CD4-positive, CD25-positive, alpha-beta regulatory T cell (primary cell): ENCODE measurements at places on chromosomes 16 and 17.

DNA sequence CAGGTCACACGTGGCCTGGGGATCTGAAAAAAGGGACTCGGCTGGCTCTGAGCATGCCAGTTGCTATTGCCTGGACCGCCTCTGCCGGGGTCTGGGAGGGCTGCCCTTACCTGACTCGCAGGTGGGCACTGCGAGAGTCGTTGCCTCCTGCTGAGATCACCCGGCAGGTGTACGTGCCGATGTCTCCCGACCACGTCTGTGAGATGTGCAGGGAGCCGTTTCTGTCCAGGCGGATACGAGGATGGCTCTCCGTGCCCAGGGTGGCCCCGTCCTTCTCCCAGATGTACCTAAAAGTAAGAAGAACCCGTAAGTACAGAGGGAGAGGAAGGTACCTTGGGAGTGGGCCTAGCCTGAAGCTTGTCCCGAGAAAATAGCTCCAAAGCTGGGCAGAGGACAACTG lies 112.0 kb upstream of the CDC42EP4 start:
- no peak for DNase-seq

DNA sequence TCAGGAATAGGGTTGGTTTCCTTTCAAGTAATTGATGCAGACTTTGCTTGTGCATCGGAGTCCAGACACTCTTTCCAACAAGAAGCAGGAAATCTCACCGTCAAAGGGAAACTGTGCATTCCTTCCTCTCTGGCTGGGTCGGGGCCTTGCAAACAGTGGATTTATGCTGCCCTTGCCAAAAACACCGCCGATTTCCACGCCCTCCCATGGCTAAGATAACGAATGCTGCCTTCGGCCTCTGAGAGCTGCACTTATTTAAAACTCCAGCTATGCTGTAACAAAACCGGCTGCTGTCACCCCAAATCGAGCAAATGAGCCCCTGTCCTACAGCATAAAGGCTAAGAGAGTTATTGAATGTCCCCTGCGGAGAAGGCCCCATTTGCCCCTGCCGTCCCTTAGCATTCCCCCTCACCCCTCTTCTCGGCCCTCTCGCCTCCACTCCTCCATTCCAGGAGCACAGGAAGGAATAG lies 275.5 kb upstream of the IRX5 start:
- no peak for DNase-seq

DNA sequence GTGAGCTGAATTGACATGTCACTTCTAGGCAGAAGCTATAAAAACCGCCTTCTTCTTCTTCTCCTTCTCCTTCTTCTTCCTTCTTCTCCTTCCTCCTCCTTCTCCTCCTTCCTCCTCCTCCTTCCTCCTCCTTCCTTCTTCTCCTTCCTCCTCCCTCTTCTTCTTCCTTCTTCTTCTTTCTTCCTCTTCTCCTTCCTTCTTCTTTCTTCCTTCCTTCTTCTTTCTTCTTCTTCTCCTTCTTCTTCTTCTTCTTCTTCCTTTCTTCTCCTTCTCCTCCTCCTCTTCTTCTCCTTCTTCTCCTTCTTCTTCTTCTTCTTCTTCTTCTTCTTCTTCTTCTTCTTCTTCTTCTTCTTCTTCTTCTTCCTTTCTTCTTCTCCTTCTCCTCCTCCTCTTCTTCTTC lies 4.8 kb upstream of the FBXL19 start:
- DNase-seq = no peak

DNA sequence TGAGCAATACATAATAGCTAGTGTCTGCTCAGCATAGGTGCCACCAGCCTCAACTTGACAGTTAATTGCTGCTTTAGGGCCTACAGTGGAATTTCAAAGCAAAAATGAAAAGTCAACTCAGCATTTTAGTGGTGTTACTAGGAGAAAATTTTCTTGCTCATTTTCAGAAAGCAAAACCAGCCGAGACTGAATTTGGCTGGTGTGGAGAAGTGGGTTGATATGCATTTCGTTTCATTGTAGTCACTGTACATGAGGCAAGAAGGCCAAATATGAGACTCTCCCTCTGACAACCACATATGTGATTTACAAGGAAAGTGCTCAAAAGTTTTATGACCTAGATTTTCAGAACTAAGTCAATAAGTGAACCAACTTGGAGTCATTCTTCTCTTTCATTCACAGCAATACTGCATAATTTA lies 54.0 kb downstream of the DUSP14 start:
- DNase-seq = no peak

GRCh38 chr16:79751471-79752184 lies 151.1 kb upstream of the MAF start:
- no peak for DNase-seq

DNA sequence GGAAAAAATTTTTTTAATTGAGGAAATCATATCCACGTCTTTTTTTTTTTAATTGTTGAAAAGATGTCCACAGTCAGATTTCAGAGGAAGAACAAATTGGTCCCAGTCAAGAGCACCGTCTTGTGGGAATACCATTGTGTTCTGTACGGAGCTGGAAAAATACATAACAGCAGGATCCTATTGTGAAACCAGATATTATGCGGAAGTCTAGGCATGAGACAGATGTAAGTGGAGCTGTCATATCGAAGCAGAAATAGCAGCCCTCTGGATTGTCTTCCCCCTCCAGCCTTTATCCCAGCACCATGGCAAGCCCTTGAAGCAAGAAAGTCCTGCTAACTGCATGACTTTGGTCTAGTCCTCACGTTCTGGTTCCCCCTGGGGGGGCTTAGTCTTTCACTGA lies 391.6 kb upstream of the ASIC2 start:
- no peak for DNase-seq

GRCh38 chr17:3510090-3510489 lies 34.3 kb downstream of the ASPA start:
- DNase-seq = no peak

DNA sequence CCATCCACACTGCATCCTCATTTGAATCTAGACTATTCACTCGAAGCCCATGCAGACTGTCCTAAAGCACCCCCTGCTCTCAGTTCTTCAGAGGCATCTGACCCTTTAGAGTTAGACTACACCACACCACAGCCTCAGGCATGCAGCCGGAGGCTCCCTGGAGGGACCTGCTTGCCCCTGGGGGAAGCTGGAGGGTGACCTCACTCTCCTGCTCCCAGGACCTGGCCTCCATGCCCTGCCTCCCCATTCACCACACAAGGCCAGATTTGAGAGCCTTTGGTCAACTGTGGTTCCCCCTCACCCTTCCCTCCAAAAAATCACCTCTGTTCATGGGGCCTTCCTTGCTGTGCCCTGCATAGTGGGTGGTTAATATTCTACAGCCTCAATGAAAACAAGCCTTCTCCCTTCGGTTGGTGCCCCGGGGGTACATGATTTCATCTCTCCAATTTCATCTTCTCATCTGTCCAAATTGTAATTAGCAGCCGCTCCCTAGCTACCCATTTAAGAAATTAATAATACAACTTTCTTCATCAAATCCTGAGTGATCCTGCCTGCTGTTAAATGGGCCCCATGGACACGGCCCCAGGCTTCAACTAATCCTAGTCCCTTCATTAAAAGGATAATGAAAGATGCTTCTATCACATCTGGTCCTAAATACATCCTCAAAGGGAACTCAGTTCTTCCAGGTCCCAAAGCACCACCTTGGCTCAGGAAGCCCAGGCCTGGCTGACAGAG lies 24.4 kb downstream of the ABCC12 start:
- no peak for DNase-seq

DNA sequence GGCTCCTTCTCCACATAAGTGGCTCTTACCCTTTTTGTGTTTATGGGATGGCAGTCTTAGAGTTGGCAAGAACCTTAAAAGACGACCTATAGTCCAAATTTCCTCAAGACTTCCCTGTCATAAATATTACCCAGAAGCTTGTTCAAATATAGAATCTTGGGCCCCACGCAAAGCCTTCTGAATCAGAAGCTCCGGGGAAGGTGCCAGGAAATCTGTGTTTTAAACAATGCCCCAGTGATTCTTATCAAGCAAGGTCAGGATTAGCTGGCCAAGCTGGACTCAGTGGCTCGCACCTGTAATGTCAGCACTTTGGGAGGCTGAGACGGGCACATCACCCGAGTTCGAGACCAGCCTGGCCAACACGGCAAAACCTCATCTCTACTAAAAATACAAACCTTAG lies 85.7 kb downstream of the TIMM22 start:
- no peak for DNase-seq

- DNase-seq = no peak
Observed at GRCh38 chr17:51590071-51590656, 329.8 kb downstream of the UTP18 start.

DNA sequence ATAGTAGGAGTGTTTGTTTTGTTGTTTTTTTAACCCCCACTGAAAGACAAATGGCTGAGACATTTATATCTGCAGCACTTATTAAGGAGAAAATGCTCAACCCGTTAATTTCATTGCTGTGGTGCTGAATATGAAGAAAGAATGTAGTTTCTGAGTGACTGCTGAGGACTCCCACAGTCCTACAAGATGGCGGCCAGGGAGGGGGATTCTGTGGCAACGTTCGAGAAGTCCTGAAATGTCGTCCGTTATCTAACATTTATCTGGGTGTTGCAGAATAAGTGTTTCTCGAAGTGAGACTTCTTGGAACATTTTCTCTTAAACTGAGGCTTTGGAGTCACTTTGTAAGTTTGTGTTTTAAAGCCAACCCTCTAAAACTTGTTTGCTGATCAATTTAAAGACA lies 530.4 kb downstream of the XYLT1 start:
- DNase-seq = no peak

DNA sequence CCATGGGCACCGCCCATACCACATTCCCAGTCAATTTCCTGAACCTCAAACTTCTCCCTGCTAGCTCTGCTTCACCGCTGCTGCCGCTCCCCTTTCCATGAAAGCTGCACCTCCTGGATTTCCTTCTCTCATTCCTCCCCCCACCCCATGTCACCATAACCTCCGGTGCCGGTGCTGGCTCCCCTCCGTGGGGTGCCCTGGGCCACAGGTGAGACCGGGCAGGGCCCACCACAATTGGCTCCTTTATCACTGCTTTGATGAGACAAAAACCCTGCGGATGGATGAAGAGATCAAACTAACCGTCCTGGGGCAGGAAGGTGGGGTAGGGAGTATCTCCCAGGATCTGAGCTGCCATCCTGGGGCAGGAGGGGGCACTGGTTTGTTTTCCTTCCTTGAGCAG lies 111.3 kb upstream of the LHX1 start:
- DNase-seq = no peak

DNA sequence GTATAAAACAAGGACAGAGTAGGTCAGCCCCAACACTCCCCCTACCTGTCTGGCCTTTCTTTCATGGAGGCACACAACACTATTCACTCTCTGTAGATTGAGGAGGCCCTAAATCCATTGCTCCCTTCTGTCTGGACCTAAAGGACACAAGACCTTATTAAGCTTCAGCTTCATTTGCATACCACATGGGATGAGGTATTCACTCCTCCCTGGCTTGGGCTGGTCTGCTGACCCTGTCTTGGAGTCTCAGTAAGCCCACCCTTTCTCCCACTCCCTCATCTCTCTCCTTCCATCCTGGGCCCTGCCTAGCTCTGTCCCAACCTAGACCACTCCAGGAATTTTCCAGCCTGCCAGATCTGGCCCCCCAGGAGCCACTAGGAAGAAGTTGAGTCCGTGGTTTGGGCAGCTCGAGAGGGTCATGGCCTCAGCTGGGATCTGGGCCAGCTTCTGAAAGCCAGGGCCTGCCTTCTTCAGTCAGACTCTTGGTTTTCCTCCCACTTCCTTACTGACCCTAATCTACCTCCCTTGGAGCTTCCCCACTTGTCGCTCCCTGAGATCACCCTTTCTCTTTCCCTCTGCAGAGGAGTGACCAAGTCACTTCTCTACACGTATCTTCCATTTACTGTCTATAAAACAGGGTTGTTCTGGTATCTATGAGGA lies 6.5 kb upstream of the LLGL1 start:
- DNase-seq = no peak

DNA sequence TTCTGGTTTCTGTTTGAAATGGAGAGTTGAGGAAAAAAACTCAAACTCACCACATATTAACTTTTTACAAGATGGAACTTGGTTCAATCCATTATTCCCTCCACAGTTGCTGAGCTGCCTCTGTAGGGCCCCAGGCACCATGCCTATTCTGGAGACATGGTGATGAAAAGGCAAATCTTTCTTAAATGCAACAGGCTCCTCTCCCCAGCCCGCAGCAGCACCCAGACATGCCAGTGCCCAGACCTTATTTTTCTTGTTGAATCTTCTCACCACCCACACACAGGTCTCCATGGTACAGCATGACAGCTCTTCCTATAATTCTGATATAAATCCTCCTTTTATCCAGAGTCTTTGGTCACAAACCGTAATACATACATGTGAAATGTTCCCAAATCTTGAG lies 7.6 kb downstream of the CYTH1 start:
- DNase-seq = no peak

- no peak for DNase-seq
Observed at GRCh38 chr17:31417051-31417792, 25.7 kb downstream of the RAB11FIP4 start.

DNA sequence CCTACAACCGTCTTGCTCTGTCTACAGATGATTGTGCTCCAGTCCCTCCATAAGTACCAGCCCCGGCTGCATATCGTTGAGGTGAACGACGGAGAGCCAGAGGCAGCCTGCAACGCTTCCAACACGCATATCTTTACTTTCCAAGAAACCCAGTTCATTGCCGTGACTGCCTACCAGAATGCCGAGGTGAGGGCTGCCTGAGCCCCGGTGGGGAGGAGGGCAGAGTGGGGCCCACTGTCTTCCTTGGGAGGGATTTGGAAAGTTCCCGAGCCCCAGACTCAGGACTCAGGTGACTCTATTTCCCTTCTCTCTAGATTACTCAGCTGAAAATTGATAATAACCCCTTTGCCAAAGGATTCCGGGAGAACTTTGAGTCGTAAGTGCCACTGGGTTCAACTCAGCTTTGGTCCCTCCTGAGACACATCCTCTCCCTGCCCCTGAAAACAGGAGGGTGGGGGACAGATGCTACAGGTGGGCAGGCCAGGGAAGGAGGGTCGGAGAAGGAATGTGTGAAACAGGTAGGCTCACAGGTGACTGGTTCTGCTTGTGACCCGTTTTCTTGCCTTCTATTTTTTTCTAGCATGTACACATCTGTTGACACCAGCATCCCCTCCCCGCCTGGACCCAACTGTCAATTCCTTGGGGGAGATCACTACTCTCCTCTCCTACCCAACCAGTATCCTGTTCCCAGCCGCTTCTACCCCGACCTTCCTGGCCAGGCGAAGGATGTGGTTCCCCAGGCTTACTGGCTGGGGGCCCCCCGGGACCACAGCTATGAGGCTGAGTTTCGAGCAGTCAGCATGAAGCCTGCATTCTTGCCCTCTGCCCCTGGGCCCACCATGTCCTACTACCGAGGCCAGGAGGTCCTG lies 11.4 kb downstream of the TBX21 start:
- no peak for DNase-seq

- no peak for DNase-seq
Observed at GRCh38 chr17:3723188-3723555, 531 bp upstream of the HASPIN start.
